Lower lobe of right lung (tissue), 2 donors: ENCODE measurements at places on chromosomes 2 and 18. TPM values are rescaled to one million over a fixed set of nuclear protein-coding genes. Genes with fewer than 3 reads are reported as not detected.

- no peaks in the 10 kb centered on the region for H3K36me3 ChIP-seq
- H3K4me1 ChIP-seq, result no peaks in the 10 kb centered on the region
- peak overlapping the region; percentile 24 for H3K27ac ChIP-seq
These were observed 6.7 kb upstream of the SDC1 start for GRCh38 chr2:20231598-20232026.

PCARE gene
- 0.95 TPM for total RNA-seq

- no peaks in the 10 kb centered on the region for H3K36me3 ChIP-seq
- DNase-seq, result no peak
- no peaks in the 10 kb centered on the region for H3K27me3 ChIP-seq
- H3K4me3 ChIP-seq, result no peak overlapping the region
These were observed 6.5 kb upstream of the KCNF1 start for GRCh38 chr2:10905006-10905861.

GRCh38 chr2:213279971-213280370, 4.3 kb upstream of the SPAG16 start:
- no peaks in the 10 kb centered on the region for H3K27me3 ChIP-seq
- no peak overlapping the region for H3K4me3 ChIP-seq
- H3K27ac ChIP-seq, result no peak overlapping the region
- peaks cover 7% of the 10 kb centered on the region for H3K4me1 ChIP-seq

GRCh38 chr2:197891897-197892442, 87.6 kb downstream of the PLCL1 start:
- H3K4me3 ChIP-seq, result no peak overlapping the region
- DNase-seq, result no peak
- H3K36me3 ChIP-seq, result no peaks in the 10 kb centered on the region
- H3K27ac ChIP-seq, result peak overlapping the region; percentile 10
- H3K27me3 ChIP-seq, result no peaks in the 10 kb centered on the region

DNA sequence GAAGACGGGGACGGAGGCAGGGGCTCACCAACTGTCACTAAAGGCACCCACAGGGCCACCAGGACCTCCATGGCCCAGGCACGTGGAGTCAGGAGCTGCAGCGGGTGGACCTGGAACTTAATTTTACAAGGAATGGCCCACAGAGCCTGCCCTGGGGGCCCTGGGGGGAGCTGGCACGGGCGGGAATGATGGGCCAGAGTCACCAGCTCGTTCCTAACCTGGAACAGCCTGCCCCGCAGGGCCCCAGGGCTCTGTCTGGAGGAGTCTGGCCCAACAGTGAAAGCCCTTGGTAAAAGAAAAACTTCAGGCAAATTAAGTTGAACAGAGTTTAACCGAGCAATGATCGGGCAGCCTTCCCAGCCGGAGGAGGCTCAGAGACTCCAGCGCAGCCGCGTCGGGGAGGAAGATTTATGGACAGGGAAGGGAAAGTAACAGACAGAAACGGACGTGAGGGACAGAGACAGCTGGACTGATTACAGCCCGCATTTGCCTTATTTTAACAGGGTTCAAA, 118.4 kb upstream of the TMEM18 start:
- H3K36me3 ChIP-seq, result no peaks in the 10 kb centered on the region
- no peak overlapping the region for H3K27ac ChIP-seq
- H3K4me1 ChIP-seq, result no peaks in the 10 kb centered on the region
- no peak overlapping the region for H3K4me3 ChIP-seq
- no peaks in the 10 kb centered on the region for H3K27me3 ChIP-seq

DCTN1 gene
- 142 TPM for total RNA-seq

DNA sequence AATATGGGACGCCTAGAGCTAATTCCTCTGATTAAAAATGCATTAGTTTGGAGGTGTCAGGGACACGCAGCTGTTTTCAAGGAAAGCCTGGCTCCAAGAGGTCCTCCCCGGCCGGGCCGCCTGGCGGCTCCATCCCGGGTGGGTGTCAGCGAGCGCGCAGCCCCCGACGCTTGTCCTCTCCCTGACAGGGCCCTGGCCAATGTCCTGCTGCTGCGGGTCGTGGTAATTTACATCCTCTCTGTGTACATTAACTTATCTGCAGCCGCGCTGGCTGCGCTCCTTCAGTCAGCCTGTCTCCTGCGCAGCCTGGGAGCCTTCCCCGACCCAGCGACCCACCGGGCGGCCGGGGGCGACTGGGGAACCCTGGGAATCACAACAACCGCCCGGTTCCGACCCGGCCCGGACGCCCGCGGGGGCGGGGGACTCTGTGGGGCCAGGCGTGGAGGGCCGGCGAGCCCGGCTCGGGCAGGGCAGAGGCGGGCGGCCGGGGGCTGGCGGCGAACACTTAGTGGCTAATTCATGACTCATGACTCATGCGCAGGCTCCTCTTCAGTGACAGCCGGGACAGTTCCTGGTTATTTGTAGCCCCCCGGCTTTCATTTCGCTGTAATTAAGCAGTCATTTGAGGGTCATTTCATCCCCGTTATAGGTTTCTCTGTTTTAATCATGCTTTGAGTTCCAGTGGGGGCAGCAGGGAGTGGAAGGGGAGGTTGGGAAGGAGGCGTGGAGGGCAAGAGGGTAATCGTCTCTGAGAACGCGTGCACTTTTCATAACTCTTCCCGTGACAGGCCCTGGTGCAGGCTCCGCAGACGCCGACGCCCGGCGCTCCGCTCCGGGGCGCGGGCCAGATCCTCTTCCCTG, 141.9 kb upstream of the CTAGE1 start:
- peak overlapping the region; percentile 86 for H3K27ac ChIP-seq

CNGA3 gene
- 0.18 TPM for total RNA-seq

- no peaks in the 10 kb centered on the region for H3K36me3 ChIP-seq
- no peaks in the 10 kb centered on the region for H3K27me3 ChIP-seq
- peaks cover 19% of the 10 kb centered on the region for H3K4me1 ChIP-seq
- no peak for DNase-seq
- no peak overlapping the region for H3K4me3 ChIP-seq
- no peak overlapping the region for H3K27ac ChIP-seq
These were observed 36.6 kb downstream of the SFT2D3 start for GRCh38 chr2:127737892-127738291.

DNA sequence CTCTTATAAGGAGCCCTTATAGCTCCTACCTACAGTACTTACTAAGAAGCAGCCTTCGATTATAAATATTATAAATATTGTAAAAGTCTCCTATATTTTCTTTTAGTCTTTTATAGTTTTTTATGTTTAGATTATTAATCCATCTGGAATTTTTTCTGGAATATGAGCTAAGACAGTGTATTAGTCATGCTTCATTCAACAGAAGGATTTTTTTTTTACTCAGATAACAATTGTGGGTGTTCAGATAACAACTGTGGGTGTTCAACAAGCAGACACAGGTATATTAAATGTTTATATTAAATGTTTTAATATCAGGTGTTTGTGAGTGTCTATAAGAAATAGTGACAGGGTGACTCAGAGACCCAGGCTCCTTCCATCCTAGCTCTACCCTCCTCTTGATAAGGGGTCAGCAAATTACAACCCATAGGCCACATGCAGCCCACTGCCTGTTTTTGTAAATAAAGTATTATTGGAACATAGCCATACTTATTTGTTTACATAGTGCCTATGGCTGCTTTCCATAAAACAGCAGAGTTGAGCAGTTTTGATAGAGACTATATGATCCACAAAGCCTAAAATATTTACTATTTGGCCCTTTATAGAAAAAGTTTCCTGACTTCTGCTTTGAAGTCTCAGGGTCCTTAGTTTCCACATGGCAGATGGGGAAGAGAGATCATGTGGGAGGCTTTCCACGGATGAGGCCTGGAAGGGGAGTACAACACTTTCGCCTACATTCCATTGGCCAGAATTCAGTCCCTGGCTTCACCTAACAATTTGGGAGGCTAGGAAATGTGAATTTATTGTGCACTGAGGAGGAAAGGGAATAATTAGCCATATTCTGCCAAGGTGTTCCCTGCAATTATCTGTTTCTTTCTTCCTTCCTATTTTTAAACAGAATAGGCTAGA, 4.3 kb upstream of the SPATS2L start:
- DNase-seq, result no peak
- H3K27ac ChIP-seq, result no peak overlapping the region
- no peaks in the 10 kb centered on the region for H3K27me3 ChIP-seq
- peaks cover 7% of the 10 kb centered on the region for H3K4me1 ChIP-seq
- no peaks in the 10 kb centered on the region for H3K36me3 ChIP-seq

HOXD13 gene
- not detected for total RNA-seq

DNA sequence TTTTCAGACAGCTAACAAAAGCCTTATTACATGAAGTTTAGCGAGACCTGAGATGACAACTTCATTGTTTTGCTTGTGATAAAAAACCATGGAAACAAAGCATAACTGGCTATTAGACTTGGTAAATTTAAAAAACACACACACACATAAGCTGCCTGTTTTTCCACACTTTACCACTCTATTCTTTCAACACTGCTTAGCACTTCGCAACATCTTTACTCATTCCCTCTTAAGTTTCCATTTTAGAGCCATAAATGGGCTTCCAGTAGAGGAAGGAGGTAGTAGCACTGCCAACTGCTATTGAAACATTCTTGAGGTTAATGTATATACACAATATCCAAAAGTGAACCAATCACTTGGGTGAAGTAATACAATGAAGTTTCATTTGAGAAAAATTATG, 54.1 kb downstream of the BAZ2B start:
- H3K36me3 ChIP-seq, result no peaks in the 10 kb centered on the region
- no peak for DNase-seq
- H3K4me3 ChIP-seq, result no peak overlapping the region
- no peaks in the 10 kb centered on the region for H3K27me3 ChIP-seq
- H3K27ac ChIP-seq, result no peak overlapping the region

DNA sequence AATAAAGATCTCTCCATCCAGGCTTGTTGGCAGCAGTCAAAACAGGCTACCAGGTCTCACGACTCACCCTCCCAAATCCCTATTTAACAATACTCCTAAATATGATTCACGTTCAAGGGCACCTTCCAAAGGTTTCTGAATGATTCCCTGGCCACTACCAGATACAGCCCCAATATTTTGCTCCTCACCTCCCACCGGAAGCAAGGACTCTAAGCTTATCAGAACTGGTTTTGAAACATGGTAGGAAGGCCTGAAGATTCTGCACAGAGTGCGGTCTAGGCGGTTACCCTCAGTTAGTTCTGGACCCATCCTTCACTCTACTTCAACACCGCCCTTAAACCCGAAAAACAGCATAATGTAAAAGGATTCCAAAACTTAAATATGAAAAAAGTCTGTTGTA, 5.2 kb downstream of the PPP4R1 start:
- no peaks in the 10 kb centered on the region for H3K27me3 ChIP-seq
- peaks cover 24% of the 10 kb centered on the region for H3K36me3 ChIP-seq
- peaks cover 53% of the 10 kb centered on the region for H3K4me1 ChIP-seq
- H3K27ac ChIP-seq, result no peak overlapping the region

DNA sequence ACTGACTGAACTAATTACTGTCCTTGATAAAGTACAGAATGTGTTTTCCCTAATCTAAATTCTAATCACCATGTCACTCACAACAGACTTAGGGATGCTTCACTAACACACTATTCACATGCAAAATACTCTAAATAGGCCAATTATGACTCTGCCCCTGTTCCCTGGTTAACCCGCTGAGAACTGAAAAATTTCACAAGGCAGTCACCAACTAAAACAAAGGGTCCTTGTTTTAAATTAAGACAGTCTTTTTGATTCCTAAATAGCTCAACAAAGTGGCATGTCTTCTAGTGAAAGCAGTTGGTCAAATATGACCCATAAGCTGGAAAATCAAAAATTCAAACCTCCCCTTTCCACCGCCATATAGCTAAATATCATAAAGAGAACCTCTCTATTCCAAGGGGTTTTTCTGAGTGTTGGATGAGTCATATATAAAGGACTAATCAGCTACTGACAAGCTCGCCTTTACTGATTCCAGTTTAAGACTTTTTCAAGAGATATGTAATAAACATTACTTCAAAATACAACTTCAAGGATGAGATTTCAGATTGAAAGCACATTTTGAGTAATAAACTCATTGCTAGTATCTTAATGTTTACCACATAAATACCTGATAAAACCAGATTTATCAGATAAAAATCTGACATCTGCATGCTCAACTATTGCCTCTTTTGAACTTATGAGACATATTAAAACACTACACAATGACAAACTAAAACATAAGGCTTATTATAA, 235.8 kb downstream of the TCF4 start:
- no peaks in the 10 kb centered on the region for H3K27me3 ChIP-seq
- no peaks in the 10 kb centered on the region for H3K4me1 ChIP-seq
- no peak for DNase-seq

INHA gene
- not detected for total RNA-seq

B3GNT7 gene
- total RNA-seq, result 80.0 TPM

- DNase-seq, result no peak
- H3K4me1 ChIP-seq, result no peaks in the 10 kb centered on the region
- H3K4me3 ChIP-seq, result no peak overlapping the region
These were observed 185.3 kb downstream of the NYAP2 start for GRCh38 chr2:225584796-225585195.

DNA sequence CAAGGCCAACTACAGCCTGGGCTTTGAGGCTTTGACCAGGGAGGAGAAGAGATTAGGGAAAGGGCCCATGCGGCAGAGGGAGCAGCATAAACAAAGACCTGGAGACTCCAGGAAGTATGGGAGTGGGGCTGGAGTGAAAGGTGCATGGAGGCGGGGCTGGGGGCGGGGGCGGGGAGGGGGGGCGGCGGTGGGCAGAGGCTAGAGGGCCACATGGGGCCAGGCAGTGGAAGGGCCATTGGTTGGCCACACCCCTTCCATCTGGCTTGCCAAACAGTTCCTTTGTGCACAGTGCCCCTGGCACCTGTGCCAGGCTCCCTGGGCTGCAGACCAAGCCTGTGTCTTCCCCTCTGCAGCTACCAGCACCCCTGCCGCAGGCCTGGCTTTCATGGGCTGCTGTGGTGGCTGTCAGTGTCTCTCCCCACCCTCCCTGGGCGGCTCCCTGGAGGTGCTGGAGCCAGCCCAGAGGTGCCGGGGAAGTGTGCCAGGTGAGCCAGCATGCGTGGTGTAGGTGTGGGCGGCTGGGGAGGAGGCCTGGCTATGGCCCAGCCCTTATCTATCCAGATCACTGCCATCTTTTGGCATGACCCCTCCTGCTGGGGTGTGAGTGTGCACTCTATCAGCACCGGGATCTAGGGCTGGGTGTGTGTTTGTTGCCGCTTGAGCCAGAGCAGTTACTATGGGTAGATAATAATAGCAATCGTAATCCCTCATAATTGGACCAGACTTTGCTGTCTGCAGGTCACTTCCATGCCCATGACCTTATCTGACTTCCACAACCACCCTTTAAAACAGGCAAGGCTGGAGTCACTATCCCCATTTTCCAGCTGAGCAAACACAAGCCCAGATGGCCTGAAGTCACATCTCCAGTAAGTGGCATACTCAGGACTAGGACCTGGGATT, 30.5 kb downstream of the DNMT3A start:
- H3K36me3 ChIP-seq, result peaks cover 18% of the 10 kb centered on the region
- H3K27ac ChIP-seq, result peak overlapping the region; percentile 11
- peak; percentile 68 for DNase-seq
- H3K4me1 ChIP-seq, result peaks cover 60% of the 10 kb centered on the region

DNA sequence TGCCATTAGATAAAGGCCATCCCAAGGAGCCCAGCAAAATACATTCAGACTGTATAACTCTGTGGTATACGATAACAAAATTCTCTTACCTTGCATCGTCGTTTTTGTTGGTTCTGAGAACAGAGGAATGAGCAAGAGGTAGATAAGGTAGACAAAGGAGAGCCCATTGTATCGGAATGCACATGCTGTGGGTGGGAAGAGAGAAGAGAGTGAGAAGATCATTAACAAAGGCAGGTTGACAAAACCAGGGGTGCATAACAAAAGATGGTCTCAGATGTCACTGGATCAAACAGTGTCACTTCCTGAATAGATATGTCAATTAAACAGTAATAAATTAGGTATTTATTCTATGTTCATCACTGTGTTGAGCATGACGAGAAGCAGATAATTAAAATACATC, 83.3 kb downstream of the PIEZO2 start:
- no peaks in the 10 kb centered on the region for H3K4me1 ChIP-seq
- no peaks in the 10 kb centered on the region for H3K36me3 ChIP-seq
- H3K27ac ChIP-seq, result no peak overlapping the region
- H3K27me3 ChIP-seq, result peaks cover 2% of the 10 kb centered on the region
- H3K4me3 ChIP-seq, result no peak overlapping the region

DSG1 gene
- total RNA-seq, result not detected

PDE6D gene
- total RNA-seq, result 18.5 TPM
